NCI-H460 (cell line): ENCODE measurements at places on chromosomes 1 and 21. TPM values are rescaled to one million over a fixed set of nuclear protein-coding genes. Genes with fewer than 3 reads are reported as not detected.

TCHH gene
- total RNA-seq = 0.02 and 0.03 TPM in 2 replicates

SPRR1B gene
- total RNA-seq = not detected in 2 replicates

SLAMF7 gene
- not detected in 2 replicates for total RNA-seq

IFI44L gene
- 15.7 and 16.1 TPM in 2 replicates for total RNA-seq
